ENCODE measurements at places on chromosomes 5 and 9. TPM values are rescaled to one million over a fixed set of nuclear protein-coding genes. Genes with fewer than 3 reads are reported as not detected.

The SPINK4 gene
- total RNA-seq: not detected

- no peak for DNase-seq
These were observed 116.9 kb upstream of the MTAP start for GRCh38 chr9:21685502-21685901.

The NREP gene
- 15.9 TPM for total RNA-seq

DNA sequence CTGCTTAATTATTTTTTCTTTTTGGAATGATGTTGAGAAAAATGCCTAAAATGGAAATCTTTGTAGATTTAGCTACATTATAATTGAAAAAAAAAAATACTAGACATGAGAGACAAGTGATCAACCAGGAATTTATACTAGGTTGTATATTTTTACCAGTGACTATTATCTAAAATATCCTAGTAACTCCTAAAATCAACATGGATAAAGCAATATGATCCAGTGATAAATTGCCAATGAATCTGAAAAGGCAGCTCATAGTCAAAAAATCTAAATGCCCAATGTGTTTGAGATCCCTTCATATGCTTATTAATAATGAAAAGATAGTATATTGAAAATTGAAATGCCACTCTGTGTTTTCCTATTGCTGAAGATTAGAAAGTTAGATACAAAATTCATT, 778.2 kb downstream of the MTRR start:
- no peak for DNase-seq
